NCI-H2171 (cell line): ENCODE measurements at places on chromosomes 6 and 20.

- DNase-seq = no peak
Observed at GRCh38 chr6:158626360-158627167, 18.0 kb downstream of the DYNLT1 start.

GRCh38 chr20:6705926-6706548, 61.4 kb upstream of the BMP2 start:
- DNase-seq = no peak

- DNase-seq = no peak
Observed at GRCh38 chr20:48058611-48059559, 273.6 kb upstream of the SULF2 start.

DNA sequence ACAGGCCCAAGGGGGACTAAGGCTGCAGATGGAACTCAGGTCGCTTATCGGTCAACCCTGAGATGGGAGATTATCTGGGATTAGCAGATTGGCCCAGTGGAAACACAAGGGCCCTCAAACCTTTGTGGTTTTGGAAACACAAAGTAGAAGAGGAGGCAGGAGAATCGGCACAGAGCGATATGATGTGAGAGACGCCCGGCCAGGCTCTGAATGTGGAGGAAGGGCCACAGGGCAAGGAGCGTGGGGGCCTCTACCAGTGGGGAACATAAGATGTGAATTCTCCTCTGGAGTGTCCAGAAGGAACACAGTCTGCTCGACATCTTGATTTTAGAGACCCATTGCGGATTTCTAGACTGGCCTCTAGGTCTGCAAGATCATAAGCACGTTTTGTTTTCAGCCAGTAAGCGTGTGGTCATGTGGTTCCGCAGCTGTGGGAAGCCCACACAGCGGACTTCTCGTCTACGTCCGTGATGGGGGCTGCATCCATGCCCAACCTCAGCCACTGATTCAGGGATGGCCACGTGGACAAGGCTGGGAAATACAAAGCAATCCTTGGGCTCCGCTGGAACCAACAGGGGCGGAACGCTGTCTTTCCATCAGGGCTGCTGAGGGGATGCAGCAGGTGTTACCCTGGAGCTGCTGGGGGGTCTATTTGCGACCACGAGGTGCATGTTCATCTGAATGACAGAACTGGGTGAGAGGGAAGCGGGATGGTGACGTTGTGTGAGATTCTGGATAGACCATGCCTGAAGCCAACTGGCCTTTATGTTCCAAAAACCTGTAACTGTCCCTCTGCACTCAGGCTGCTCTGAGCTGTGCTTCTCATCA, 127.6 kb upstream of the PMEPA1 start:
- DNase-seq = no peak

DNA sequence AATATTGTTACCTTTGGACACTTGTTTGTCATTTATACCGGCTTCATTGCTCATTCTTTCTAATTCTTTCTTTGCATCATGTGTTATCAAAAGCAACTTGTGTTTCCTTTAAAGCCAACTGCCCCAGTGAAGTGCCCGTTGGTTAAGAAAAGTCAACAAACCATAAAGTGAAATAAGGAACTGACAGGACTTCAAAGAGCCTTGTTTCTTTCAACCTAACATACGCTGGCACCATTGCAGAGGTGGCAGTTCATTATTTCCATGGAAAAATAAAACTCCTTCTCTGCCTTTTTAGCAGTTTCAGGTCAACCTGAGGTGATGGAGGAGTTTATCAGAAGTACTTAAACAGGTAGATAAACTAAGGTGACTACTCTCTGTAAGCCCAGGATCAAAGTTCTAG, 28.8 kb downstream of the FERMT1 start:
- DNase-seq = no peak

GRCh38 chr6:112298816-112299281, 44.5 kb upstream of the LAMA4 start:
- no peak for DNase-seq

- DNase-seq = peak; percentile 59
Observed at GRCh38 chr20:39713076-39713840, 751.1 kb downstream of the DHX35 start.

DNA sequence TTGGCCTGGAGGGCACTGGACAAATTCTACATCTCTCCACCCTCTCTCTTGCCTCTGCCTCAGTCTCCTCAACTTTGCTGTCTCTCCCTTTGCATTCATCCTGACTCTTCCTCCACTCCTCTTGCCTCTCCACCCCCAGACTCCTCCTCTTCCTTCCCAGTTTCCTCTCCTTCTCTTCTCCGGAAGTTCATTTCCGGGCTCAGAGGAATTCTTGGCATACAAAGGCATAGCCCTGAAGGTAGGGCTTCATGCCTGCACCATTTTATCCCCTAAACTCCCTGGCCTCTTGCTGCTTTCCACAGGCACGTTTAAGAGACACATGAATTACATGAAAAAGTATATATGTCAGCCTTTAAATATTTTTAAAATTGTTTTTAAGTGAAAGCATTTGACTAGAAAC, 10.6 kb downstream of the BFSP1 start:
- no peak for DNase-seq

DNA sequence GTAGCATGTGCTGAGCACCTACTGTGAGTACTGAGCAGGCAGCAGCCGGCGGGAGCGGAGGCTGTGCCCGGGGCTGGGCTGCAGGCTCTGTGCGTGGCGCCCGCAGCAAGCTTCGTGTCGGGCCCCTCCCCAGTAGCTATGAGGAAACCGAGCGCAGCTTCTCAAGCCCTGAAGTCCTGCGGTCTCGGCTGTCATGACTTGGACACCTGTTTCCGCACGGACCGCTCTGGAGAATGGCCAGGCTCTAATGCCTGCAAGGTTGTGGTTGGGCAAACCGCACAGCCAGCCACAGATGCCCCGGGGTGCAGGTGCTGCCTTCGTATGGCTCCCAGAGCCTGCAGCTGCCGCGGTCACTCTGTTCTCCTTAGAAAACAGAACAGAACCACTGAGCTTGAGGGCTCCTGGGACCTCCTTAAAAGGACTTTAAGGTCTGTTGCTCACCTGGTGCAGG, 33.7 kb downstream of the PYGB start:
- no peak for DNase-seq

DNA sequence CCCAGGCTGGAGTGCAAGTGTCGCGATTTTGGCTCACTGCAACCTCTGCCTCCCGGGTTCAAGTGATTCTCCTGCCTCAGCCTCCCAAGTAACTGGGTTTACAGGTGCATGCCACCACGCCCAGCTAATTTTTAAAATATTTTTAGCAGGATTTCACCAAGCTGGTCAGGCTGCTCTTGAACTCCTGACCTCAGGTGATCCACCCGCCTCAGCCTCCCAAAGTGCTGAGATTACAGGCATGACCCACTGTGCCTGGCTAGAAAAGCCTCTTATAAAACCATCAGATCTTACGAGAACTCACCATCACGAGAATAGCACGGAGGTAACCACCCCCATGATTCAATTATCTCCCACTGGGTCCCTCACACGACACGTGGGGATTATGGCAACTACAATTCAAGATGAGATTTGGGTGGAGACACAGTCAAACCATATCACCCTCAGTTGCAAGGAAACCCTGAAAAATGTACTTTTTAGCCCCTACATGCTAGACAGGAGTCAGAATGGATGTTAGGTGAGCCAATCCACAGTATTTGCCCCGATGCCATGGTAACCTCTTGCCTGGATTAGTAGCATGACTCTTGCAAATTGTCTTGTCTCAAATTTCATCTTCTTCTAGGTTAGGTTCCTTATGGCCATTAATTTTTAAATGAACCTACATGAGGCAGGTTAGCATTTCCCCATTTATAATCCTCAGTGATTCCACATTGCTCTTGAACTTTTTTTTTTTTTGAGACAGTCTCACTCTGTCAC, 17.1 kb upstream of the SASH1 start:
- DNase-seq = no peak

DNA sequence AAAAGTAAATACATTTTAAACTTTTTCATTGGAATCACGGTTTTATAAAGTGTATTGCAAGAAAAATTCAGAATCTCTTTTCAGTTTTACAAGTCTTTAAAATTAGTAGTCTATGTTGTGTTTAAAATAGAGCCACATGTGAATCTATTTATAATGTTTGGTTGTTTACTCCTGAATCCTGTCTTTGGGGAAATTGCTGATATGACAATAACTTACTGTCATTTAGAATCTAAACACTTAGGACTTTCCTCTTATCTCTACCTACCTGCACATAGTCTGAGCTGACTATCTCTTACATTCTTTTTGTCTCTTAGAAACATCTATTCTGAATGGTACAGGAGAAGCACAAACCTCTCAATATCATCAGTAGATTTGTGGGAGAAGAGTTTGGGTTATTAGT, 4.1 kb upstream of the SRSF12 start:
- no peak for DNase-seq

GRCh38 chr6:23177806-23178205, 608.4 kb downstream of the HDGFL1 start:
- DNase-seq = no peak

DNA sequence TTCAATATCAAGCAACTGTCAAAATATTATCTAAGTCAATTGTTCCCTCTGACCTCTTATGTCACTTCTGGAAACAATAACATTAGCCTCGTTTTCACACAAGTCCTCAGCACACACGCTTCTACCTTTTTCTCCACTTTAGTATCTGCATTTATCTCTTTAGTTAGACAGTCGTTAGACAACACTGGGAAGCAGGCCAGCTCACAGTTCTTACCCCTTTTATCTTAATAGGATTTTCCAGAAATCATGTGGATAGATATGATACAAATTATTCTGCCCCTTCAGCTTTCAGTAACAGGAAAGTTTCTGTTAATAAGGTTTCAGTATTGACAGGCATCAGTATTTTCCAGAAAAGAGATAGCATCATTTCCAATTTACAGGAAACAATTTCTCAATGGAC, 25.9 kb upstream of the HAO1 start:
- no peak for DNase-seq

DNA sequence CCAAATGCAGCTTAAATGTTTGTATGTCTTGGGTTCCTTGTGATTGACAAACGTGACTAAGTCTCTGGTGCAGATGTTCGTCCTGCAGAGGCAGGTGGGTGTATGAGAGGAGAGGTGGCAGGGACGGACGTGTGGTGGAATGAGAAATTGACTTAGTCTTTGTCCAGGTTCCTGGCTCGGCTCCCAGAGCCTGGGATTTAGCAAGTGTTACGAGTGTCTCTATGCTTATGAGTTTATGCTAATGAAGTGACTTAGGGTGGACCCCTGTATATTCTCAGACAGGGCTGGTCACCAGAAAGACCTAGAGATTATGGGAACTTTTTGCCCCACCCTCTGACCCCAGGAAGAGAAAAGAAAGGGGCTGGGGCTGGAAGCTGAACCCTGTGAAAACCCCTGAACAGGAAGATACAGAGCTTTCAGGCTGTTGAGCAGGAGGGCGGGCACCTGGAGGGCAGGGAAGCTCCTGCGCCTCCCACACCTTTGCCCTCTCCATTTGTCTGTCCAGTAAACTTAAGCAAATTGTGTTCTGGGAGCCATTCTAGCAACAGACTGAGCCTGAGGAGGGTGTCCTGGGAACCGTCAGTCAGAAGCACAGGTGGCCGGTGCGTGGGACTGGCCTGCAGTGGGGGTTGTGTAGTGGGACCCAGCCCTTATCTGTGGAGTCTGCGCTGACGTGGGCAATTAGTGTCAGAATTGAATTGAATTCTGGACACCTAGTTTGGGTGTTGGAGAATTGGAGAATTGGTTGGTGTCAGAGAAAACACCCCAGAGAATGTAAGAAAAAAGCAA, 362.1 kb downstream of the CDH4 start:
- no peak for DNase-seq

GRCh38 chr6:112691289-112691688, 344.2 kb downstream of the RFPL4B start:
- no peak for DNase-seq

DNA sequence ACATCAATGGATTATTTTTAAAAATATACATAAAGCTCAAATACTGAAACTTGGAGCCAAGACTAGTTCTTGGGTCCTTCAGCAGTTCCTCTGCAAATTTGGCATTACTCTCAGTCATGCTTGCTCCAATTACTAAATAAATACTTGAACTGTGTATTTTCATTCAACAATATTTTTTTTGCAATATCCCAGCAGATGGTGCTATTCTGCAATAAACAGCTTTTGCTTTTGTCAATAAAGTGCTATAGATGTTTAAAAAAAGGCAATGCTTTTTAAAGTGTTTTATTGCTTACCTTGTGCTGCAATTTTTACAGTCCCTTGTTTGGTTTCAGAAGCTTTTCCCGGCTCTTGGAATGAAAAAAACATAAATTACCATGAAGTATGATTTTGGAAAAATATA, 243.4 kb downstream of the TRDN start:
- DNase-seq = peak; percentile 42

DNA sequence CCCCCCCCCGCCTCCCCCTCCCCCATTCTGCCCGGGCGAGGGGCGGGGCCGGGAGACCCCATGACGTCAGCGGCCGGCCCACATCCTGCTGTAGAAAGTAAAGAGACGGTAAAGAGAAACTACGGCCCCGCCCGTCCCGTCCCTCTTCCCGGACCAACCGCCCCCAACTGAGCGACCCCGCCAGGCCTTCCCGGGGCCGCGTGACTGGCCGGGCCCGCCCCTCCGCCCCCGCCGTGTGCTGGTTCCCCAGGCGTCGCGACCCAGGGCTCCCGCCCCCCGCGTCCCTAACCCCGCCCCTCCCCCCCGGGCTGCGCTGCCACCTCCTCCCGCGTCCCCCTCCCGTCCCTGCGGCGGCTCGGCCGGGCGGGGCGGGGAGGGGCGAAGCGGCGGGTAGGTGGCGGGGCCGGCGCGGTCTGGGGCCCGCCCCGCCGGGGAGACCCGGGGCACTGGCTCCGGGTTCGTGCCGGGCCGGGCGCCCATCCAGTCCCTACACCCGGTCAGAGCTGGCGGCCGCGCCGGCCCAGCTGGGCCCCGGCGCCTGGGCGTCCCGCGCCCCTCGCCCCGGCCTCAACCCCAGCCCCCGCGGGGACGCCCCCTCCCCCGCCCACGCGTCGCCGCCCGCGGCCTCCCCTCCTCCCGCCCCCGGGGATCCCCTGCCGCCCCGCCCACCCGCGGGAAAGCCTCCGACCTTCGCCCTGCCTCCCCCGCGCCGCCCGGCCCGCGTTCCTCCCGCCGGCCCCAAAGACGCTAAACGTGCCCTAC, 655 bp upstream of the HIVEP1 start:
- DNase-seq = peak; percentile 91

GRCh38 chr20:25173321-25173720, 22.2 kb upstream of the ENTPD6 start:
- no peak for DNase-seq

DNA sequence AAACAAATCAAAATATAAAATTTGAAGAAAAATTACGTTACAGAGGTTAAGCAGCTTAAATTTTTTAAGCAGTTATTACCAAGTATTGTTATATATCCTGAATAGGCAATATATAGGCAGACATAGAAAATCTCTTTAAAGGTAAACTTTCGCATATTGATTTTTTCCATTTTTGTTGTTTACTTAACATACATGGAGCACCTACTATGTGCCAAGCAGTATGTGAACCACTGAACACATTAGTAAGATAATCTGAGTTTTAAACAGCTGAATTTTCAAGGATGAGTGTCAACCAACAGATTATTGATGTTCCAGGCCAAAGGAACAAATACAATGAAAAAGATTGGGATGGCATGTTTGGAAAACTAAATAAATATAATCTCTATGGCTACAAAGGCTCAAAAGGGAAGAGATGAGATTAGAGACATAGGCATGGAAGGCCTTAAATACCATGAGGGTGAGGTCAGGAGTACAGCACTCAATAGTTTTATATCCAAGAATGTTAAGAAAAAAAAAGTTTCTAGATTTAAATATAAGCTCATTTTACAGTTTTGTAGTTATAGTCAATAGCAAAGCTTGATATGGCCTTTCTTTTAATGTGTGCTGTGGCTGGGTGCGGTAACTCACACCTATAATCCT, 277.5 kb downstream of the PTPRK start:
- no peak for DNase-seq
